Suprapubic skin (tissue), 4 donors: ENCODE measurements at places on chromosomes 11 and 22.

- DNase-seq = no peak
Observed at GRCh38 chr11:78595436-78596130, 20.9 kb upstream of the NARS2 start.

DNA sequence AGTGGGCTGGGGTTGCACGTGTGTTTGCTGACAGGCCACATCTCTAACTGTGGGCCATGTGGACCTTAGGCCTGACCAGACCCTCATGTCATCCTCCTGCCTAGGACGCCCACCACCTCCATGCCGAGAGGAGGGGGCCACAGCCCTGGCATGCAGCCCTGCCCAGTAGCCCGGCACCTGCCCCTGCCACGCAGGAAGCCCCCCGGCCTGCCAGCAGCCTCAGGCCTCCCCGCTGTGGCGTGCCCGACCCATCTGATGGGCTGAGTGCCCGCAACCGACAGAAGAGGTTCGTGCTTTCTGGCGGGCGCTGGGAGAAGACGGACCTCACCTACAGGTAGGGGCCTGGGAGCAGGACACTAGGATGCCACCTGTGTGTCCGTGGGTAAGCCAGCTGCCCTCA, 6.4 kb downstream of the MMP11 start:
- DNase-seq = no peak

GRCh38 chr11:112366777-112367176, 106.1 kb upstream of the PLET1 start:
- no peak for DNase-seq

GRCh38 chr11:68142441-68143309, 21.5 kb upstream of the CHKA start:
- no peak for DNase-seq

DNA sequence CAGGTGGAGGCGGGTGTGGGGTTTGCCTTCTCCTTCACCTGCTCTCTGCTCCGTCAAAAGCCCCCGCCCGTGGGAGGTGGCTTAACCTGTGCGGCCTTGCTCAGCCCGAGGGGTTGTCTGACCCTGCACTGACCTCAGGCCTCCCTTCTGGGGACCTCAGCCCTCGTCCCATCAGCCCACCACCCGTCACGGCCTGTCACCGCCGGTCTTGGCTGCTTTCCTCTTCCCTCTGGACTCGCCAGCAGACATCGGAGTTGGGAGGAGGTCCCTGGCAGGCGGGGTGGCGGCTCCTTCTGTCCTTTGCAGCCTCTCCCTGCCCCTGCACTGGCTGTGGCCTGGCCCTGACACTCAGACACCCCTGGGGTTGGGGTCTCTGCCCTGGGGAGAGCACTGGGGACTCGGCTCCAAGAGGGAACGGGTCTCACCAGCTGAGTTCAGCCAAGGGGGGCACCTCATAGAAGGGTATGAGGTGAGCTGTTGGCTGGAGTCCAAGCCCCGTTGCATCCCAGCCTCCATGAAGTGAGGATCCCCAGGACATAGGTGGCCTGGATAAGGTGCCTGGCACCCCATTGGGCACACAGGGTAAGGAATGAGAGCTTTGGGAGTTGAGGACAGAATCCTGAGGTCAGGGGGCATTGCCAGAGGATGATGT, 999.6 kb downstream of the BRD1 start:
- DNase-seq = peak; percentile 38

GRCh38 chr22:33130473-33130872, 72.3 kb upstream of the SYN3 start:
- no peak for DNase-seq

DNA sequence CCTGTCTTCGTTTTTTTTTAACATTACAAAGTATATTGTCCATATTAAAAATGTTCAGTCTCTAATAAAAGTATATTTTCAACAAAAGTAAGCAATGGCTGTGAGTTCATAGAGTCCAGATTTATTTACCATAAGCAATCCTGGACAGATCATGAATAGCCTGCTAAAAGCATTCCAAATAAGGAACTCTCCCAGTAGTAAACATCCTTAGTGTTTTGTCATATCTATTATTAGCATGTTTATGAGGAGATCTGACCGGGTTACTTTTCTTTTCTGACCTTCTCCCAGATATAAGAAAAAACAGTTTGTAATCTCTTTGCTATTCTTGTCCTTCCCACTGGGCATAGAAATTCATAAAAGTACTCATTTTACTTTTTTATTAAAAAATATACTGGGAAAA, 403.9 kb upstream of the ANO3 start:
- DNase-seq = no peak

DNA sequence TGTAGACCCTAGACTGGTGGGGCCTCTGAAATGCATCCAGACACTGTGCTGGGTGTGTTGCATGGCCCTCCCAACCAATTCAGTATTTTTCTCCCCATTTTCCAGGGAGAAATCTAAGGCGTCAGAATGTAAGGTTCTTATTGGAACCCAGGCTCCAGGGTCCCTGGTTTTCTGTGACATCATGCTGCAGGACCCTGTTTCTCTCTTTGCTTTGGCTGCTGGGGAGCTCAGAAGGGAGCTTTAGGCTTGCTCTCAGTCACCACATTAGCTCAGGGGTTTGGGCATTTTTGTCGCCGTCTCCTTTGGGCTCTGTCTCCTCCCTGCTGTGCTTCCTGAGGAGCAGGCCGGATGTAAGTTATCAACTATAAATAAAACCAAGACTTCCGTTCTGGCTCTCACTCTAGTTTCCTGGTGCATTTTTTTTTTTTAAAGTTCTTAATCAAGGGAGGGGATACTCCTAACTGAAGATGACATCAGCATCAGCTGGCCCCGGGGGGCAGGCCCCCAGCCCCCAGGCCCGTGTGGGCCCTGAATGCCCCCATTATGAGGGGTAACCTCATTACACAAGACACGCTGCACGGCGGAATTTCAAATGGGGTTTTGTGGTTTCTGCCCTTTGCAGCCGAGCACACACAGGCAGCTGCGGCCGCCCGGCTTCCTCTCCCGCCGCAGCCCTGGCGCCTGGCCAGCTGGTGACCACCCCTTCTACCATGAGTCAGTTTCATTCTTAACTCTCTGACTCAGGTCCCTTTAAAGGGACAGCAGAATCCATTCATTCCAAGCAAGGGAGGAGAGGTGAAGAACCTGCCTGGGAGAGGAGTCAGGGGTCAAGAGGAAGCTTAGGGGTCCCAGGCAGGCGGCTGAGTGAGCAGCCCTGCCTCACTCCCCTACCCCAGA, 3.2 kb downstream of the MYEOV start:
- peak; percentile 95 for DNase-seq

DNA sequence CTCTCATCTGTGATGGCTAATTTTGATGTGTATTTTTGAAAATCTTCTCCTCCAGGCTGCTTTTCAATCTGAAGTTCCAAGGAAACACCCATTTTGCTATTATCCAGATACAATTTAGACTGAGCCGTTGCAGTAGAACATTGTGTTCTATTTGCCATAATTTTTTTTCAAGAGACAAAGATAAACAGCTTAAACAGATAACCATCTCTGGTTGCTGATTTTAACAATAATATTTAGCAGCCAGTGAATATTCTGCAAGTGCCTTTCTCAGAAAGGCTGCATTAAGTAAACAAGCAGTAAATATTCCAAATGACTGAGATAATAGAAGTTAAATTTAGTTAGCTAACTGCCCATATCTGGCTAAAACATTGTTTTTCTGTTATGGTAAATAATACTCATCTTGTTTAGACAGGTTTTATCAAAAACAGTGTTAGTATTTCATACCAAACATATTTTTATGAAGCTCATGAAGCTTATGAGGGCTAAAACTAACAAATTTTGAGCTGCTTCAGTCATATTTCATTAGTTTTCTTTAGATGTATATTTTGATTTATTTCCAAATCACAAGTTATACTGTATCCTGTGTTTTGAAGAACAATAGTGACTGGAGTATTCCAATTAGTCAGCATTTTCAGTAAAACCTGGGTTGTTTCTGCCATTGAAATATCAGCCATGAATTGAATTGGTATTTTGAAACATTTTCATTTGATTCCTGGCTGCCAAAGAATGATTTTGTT, 206.7 kb downstream of the SBF2 start:
- no peak for DNase-seq

- DNase-seq = no peak
Observed at GRCh38 chr11:617199-617911, 1.6 kb upstream of the IRF7 start.

DNA sequence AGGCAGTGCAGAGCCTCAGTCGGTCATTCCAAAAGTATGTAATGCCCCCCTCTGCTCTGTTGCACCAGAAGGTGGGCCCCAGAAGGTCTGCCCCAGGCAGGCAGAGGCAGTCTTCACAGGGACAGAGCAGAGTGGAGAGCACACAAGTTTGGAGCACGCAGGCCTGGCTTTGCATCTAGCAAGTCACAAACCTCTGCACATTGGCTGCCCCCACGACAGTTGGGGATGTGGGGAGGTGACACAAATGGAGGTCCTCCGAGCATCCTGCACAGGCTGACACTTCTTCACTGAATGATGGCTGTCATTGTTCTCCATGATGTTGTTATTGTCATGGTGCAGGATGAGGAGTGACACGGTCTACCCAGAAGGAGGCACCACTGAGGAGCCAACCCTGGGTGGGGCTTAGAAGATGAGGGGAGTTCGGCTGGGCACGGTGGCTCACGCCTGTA, 11.9 kb downstream of the TOM1 start:
- no peak for DNase-seq

DNA sequence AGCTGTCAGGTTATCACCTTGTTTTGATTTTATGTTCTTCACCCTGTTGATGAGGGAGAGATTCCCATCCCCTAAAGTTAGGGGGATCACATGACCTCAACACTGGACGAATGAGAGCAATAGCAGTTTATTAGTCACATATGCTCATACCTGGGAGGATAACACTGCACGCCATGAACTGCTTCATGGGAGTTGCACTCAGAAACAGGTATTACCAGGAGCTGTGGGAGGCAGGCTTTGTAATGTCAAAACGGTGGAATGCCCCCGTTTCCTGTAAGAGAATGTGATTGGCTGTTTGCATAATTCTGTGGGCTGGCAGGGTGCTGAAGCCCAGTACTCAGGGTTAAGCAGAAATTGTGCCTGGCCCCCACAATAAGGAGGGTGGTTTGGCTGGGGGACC, 3.2 kb upstream of the THY1 start:
- DNase-seq = no peak

DNA sequence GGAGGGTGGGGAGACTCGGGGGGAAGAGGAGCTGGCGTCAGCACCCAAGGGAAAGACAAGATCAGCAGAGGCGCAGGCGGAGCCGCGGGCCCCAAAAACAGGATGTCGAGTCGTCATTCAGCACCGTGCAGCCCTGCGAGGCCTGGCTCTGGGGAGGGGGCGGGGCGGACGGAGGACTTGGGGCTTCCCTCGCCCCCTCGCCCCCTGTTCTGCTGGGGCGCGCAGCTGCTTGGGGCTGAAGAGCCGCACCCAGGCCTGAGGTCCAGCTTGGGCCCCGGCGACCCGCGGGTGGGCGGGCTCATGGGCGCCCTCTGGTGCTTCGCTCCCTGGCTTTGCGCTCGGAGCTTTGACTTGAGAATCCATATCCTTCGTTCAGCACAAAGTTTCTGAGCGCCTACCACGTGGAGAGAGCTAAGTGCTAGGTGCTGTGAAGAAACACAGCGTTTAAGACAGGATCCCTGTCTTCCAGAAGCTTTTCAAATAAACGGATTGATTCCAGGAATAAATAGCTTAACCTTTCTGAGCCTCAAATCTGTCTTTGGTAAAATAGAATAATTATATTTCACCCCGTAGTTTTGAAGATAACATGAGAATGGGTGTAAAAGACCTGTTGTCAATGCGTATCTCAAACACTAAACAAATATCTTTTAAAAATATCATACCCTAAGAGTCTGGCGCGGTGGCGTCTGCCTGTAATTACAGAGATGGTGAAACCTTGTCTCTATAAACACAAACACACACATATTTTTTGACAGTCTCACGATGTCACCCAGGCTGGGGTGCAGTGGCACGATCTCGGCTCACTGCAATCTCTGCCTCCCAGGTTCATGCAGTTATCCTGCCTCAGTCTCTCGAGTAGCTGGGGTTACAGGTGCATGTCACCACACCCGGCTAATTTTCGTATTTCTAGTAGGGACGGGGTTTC, 929 bp upstream of the RHOG start:
- no peak for DNase-seq

DNA sequence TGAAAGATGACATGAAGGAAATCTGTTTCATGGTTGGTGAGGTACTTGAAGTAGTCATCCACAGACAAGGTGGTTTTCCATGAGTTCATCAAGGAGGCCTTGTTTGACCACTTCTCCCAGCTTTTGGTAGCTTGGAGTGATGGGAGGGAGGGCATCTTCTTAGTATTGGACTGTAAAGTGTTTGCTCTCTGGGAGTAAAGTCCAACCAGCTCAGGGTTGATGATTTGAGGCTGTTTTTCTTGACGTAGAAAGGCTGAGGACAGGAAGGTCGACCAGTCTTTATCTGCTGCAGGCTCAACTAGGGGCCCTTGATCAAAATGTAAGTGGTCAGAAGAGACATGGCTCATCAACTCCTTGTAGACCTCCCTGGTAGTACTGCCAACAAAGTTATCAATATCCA, 1.7 kb downstream of the CCDC87 start:
- no peak for DNase-seq

DNA sequence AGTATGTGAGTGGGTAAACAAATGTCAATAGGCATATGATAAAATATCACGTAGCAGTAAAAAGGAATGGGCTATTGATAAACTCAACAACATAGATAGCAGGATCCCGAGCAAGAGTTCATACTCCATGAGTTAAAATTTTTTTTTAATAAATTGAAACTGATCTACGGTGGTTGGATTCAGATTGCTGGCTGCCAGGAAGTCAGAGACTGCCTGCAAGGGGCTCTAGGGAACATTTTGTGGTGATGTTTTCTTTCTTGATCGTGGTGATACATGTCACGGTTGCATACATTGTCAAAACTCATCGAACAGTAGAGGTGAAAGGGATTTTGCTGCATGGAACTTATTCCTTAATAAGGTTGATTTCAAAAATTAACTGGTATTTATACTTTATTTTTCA, 62.6 kb upstream of the WNT7B start:
- no peak for DNase-seq

DNA sequence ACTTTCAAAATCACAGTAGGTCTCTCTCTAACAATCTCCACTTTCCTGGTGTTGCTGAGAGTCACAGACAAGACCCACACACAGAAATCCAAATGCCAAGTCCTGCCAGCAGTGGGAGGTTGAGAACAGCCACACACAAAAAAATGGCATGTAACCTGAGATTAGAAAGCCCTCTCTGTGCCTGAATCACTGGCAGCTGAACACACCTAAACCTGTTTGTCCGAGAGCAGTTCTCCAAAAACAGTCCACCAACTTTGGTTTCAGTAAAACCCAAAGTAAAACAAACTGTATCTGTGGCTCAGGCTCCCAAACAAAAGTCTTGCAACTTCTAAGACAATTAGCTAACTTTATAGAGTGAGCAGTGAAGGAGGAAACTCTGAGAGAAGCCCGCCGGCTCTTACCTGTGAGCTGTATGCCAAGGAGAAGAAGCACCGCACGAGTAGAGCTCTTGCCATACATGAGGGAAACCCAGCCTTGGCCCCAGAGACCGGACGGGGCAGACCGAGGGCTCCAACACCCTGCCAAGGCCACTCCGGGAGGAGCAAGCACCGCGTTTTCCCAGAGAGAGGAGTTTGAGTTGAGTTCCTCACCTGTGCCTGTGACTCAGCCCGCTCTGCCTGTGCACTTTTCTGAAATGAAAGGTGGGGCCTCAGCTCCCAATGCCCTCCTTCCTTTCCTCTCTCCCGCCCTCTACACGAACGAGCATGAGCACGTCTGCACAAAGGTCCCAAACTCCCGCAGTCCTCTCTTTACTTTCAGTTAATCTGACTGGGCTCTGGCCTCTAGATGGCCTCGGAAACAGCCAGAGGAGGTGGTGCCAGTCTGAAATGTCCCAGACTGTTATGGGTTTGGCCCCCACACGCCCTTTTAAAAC, at the start of gene MPZL2:
Gene MPZL2, minus strand, starts transcription at position 603 of the 874 bp plus-strand sequence. Its CDS starts 144 bp downstream, at position 459.
- no peak for DNase-seq
